C1 segment of cervical spinal cord (tissue), 14 donors: ENCODE measurements at places on chromosomes 1 and 21.

DNA sequence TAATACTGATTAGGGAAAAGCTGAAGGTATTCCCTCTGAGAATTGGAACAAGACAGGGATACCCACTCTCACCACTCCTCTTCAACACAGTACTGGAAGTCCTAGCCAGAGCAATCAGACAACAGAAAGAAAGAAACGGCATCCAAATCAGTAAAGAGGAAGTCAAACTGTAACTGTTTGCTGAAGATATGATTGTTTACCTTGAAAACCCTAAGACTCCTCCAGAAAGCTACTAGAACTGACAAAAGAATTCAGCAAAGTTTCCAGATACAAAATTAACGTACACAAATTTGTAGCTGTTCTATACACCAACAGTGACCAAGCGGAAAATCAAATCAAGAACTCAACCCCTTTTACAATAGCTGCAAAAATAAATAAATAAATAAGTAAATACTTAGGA, 78.6 kb downstream of the EXTL2 start:
- DNase-seq = no peak

- DNase-seq = peak; percentile 1
These were observed 262.4 kb downstream of the ST6GALNAC3 start for GRCh38 chr1:76336931-76337371.

GRCh38 chr1:172662464-172663109, 3.7 kb downstream of the FASLG start:
- no peak for DNase-seq

- no peak for DNase-seq
These were observed 8.4 kb downstream of the C1orf115 start for GRCh38 chr1:220698607-220699016.

DNA sequence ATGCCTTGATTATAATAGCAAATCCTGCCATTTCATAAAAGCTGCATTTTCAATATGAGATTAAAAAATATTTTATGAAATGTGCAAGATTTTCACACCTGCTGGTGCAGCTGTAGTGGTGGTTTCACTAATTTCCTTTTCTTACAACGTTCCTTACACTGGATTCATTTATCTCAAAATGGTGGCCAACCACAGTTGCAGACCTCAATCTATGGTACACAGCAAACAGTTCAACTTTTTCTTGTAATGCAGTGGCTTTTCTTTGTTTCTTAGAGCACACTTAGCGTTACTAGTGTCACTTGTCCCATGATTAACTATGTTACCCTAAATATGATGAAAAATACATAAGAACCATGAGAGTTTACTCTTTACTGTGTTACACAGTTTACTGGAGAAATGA, 32.7 kb downstream of the FCER1A start:
- DNase-seq = no peak

DNA sequence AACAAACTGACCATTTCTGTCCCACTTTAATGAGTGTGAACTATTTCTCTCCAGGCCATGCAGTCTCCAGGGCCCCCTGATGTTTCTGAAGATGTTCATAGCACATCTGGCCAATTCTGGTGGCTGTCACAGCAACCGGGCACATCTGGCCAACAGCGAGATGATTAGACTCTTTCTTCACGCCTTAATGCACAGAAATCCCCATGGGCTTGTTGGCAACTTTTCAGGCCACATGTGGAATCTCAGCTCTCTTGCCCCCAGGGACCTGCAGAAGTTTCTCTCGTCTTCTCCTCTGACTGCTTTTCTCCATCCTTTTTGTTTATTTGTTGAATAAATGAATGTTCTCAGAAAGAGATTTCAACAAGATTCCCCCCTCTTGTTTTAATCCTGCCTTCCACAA, 71.2 kb upstream of the HMGB4 start:
- DNase-seq = no peak

- no peak for DNase-seq
These were observed 11.7 kb downstream of the COL6A2 start for GRCh38 chr21:46109313-46110221.

- DNase-seq = no peak
These were observed 33.0 kb downstream of the EPHA2 start for GRCh38 chr1:16122916-16123315.

DNA sequence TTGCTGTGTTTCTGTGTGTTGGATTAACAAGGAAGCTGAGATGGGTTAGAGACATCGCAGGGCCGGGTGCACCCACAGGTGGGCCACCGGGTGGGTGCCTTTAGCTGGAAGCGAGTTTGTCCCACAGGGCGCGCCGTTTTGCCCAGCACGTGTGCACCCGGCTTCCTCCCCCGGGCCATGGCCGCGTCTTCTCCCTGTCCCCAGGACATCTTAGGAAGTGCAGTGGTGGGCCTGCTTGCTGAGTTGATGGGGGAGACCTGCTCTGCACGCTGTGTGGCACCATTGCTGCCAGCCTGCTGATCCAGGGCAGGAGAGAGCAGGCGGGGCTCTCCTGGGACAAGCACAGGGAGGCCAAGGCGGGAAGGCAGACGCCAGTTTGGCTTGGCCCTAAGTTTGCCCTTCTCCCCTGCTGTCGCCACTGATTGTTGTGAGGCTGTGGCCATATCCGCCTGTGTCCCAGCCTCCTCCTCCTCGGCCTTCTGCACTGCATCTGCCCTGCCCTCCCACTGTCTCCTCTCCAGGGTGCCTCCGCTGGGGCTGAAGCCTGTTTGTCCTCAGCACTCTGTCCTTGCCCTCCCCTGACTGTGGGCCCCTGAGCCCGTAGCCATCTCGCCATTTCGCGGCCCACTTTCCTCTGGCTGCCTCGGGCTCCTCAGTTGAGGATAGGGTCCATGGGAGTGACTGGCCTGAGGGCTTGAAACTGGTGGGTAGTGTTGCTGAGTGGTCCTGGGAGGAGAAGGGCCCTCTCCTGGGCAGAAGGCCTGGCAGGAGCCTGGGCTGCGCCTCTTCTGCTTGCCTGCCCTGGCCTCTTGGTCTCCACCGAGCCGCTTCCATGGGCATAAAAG, 47.6 kb downstream of the PKNOX1 start:
- DNase-seq = no peak

DNA sequence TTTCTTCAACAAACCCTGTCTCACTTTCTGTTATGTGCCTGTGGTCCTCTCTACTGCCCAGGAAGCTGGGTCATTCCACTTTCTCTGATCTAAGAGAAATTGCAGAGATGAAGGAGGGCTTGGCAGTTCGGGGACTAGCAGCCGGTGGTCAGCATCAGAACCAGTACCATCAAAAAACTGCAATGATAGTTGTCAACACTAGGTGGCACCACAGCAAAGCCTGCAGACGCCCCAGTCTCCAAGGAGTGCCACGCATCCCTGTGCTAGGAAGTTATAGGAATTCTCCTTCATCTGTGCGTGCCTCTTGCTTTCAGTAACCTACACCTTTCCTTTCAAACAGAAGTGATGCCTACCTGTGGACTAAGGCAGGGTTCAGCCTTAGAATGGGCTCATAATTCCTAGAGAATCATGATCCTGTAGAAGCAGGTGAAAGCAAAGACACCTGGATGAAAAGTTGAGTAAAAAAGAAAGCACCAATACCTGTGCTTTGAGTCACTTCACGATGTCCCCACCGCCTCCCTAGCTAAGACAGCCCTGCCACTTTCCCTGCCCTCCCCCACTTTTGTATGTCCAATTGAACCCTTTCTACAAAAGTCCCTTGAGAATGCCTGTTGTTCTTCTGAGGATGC, 129.2 kb downstream of the ADAMTS1 start:
- no peak for DNase-seq

DNA sequence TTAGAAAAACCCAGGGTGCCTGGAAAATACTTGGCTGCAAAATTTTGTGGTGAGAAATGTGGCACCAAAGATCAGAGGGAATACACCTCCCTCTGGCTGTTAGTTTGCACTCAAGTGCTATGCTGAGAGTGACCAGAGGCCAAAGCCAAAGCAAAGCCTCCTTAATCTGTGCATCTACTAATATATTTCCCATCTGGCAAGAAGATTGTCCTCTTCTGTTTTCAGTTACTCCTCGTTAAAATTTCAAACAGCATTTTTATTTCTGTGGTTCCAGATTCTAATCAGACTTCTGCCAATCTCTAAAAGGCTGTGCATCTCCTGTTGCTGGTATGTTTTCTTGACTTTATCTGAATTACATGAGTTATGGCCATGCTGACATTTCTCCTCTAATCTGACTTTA, 327.4 kb downstream of the TBX15 start:
- no peak for DNase-seq

- DNase-seq = peak; percentile 52
These were observed at the start of gene RGL1 for GRCh38 chr1:183804916-183805841. Gene RGL1, plus strand, starts transcription at chr1:183805120. Its CDS starts 178 bp downstream, at chr1:183805298.

DNA sequence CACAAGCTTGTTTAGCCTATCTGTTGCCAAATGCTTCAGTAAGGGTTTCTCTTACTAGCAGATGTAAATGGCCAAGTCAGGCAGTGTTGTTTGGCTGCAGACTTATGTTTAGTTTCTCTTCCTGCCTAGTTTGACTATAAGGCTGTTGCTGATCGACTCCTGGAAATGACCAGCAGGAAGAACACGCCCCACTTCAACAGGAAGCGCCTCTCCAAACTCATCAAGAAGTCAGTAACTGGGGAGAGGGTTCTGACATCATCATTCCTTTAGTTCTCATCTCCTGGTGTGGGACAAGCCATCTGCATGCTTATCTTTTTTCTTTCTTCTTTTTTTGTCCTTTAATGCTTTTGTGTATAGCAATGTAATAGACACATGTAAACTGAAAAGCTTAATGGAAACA, 25.1 kb downstream of the RRP1B start:
- DNase-seq = no peak

- no peak for DNase-seq
These were observed 799.5 kb downstream of the LTN1 start for GRCh38 chr21:28193189-28193588.

GRCh38 chr1:28064064-28064463, 24.3 kb downstream of the EYA3 start:
- DNase-seq = no peak

DNA sequence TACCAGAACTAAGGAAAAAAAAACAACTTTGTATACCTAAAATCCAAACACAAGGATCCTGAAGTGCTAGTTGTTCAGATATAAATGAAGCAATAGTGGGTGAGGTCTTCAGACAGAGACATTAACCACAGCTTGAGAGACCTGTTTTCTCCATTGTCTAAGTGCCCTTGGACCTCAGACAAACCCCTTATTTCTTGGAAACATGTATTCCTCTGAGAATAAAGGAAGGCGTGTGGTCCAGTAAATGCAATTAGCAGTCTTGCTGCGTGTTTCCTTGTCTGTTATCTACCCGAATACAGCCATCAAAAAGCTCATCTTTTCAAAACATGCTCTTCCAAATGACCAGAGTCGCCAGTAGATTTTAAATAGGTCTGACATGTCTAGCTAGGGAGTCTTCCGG, 291.1 kb upstream of the NFIA start:
- DNase-seq = no peak

DNA sequence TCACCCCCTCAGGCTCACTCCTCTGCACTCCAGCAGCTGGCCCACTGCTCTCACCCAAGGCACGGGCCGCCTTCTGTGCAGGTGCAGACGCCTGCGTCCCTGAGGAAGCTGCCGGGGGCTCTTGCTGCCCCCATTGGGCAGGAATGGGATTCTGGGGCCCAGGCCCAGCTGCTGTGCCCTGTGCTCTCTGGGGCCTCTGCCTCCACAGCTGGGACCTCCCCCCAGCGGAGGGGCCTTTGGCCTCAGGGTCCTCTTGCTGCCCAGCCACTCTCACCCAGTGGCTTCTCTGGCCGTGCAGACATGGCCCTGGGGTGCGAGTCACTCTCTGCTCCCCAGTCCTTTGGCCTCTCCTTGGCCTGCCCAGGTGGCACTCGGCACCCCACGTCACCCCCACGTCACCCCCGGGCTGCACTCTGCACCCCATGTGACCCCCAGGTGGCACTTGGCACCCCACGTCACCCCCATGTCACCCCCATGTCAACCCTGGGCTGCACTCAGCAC, 19.1 kb upstream of the LRRC3 start:
- DNase-seq = no peak

DNA sequence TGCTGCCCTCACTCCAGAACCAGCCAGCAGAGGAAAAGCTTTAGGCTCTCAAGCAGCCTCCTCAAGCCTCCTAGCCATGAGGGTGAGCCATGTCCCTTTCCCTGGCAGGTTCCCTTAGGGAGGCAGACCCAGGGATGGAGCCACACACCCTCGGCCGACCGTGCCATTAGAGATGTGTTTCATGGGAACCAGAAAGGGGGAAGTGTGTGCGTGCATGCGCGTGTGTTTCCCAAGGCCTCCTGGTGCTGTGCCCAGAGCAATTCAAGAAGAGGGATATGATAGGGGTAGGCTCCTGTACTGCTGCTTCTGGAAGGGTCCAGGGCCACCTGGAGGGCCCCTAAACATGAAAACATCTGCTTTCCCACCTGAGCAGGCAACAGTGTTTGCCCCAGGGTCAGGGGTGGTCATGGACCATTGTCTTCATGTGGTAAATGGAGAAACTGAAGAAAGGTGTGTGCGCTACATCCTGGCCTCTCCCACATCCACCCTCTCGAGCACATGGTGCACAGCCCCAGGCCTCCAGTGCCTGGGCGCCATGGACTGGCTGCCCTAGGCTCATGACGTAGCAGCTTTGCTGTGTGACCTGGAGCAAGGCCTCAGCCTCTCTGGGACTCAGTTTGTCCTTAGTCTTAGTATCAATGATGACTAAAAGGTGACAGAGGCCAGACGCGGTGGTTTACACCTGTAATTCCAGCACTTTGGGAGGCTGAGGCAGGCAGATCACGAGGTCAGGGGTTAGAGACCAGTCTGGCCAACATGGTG, 48.1 kb downstream of the SYF2 start:
- DNase-seq = no peak

DNA sequence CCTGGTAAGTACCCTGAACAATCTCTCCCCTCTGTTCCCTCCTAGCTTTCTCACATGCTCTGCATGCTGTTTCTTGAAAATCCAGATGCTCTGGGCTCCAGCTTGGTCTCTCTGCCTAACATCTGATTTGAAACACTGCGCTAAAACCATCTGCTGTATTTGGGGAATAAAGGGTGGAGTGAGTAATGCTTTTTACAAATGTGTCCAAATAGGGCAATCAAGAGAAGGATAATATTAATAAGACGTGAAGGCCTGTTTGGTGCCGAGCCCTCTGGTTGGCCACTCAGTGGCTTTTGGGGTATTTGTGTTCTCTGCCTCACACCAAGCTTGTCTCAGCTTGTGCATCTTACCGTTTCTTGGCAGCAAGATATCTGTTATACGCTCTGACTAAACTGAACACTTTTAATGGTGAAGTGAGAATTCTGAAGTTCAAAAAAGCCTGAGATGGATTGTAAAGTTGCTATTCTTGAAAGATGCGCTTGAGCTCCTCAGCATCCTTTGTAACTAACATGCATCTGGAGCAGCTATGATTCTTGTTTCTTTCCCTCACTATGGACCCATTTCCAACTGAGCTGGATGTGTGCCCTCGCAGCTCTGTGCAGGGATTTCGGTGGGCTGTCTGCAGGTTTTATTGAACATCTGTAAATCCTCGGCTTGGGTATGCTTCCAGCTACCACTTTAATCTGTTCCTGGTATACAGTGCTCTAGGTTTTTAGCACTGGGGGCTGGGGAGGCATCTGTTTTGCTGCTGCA, 269.4 kb downstream of the RWDD3 start:
- DNase-seq = no peak
